ENCODE measurements at places on chromosomes 1 and 21.

DNA sequence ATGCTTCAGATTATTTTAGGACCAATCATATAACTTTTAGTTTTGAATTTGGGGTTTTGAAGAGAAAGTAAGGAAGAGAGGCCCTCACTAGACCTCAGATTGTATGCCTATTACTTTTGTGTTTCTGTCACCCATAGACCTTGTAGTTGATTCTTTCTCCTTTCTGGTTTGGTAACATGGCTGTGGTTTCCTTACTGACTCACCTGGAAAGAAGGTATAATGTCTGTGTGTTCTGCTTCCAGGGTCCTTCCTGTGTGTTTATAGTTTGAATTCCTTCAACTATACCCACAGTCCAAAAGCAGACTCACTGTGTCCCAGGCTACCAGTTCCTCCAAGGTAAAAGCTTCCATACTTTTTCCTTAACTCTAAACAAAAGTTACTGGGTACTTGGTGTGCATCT lies 8.1 kb downstream of the SLC44A3 start:
- DNase-seq: no peak

DNA sequence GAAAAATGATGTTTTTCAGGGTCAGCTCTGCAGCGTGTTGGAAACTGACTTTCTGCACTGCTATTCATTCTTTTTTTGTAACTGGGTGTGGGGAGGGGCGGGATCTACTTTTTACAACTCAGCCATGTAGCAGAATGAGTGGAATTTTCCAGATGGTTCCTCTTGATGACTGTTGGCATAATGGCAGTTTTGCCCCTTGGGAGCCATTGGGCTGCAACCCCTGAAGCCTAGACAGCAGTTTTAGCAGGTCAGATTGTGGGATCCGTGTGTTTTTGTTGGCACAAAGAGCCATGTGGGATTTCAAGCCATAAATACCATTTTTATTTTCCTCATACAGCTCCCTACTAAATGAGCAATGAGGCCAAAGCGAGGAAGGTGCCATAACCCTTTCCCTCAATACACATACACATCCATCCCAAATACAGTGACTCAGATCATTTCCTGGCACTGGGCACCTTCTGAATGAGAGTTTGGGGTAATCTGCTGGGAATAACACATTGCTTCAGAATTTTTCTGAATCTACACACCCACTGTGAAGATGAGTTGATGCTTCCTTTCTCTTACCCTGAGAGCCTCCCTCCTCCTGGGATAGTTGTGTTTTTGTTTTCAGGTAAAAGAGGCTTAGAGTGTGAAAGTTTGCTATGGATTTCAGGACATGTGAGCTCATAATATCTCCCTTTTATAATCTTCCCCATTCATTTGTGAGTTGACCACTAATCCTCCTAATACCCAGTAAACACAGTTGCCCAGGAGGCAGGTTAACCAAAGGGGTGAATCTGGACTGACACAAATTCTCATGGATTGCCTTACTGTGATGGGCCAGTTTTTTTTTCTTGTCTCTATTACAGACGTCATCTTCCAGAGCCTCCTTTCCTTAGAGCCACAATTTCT lies 13.1 kb downstream of the S100A10 start:
- no peak for DNase-seq

GRCh38 chr1:205837382-205837970 lies 12.5 kb downstream of the PM20D1 start:
- no peak for DNase-seq

DNA sequence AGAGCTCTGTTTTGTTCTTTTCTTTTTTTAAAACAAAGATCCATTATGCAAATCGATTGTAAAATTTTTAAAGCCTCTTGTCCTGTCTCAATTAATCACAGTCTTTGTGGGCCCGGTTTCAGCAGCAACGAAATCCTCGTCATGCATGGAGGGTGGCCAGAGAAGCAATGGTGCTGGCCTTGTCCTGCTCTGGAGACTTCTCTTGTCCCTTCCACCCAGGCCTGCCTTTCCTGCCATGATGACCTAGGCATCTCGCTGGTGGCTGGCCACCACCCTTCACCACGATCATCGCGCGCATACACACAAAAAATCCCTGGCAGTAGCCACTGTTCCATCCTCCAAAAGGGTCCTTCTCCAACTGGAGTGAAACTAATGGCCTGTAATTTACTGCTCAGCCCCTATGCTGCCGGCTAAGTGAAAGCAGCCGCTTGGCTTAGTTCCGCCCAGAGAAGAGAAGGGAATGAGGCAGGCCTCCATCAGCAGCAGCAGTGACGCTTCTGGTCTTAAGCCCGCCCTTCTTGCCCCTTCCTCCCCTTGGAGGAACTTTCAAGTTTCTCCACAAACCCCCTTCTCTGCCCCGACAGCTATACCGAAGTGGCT lies 309.5 kb downstream of the NPHP4 start:
- no peak for DNase-seq

DNA sequence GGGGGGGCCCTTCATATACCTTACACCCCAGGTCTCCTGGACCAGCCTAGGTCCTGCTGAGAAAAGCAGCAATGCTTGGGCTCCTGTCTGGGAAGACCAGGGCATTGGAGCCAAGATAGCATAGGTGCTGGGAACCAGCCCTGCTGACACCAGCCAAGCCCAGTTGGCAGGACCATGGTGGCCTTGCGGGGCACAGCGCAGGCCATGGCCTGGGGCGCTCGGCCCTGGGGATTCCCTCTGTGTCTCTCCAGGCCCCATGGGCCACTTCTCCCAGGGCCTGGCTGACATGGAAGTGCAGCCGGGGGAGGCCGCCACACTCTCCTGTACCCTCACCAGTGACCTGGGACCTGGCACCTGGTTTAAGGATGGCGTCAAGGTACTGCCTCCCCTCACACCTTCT lies 23.3 kb downstream of the IGFN1 start:
- DNase-seq: no peak

GRCh38 chr1:213899413-213899812 lies 88.4 kb upstream of the PROX1 start:
- DNase-seq: no peak

DNA sequence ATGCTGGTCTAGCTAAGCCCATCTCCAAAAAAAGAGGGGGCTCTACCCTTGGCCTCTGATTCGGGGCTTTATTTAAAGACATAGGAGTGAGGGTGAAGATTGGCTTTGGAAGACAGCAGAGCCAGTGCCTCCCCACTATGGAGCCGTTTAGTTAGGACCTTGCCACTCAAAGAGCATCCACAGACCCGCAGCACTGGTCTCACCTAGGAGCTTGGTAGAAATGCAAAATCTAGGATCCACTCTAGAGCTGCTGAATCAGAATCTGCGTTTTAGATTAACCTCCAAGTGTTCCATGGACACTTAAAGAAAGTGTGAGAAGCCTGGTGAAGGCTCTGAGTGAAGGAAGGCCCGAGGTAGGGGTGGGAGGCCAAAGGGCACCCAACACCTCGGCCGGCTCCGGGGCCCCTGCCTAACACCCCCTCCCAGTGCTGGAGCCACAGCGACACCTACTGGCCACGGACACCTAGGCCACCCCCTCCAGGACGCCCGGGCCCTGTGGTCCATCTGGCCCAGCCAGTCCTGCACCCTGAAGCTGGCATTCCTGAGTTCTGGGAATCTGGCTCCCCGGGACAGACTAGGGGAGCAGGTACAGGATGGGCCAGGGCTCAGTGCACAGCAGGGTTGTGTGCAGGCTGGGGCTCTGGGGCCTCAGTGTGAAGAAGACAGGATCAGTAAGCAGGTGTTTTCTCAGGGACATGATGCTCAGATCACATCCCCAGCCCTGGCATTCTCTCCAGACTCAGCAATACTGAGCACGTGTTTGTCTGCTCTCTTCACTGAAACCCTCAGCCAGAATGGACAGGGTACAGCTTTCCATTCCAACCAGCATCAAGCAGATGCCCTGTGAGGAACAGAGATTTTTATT lies 79.2 kb downstream of the TMEM53 start:
- no peak for DNase-seq

- DNase-seq: peak; percentile 49
Observed at GRCh38 chr1:246117066-246117791, 389.9 kb downstream of the SMYD3 start.

- no peak for DNase-seq
Observed at GRCh38 chr1:52662645-52663313, 29.8 kb downstream of the SHISAL2A start.

DNA sequence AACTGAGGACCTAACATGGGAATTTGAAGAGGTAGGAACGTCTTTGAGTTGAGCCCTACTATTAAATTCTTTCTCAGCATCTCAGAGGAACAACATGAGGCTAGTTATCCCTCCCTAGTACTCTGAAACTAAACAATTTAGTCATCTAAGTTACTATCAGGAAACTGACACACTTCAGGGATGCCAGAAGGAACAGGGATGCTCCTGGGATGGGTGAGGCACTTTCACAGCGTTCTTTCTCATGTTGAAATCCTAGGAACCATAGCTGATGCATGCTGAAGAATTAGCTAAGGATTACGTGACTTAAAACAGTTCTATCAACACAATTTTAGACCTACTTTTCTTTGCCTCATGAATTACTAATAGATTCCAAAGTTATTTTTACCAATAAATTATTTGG lies 1.8 kb upstream of the SPRR2G start:
- DNase-seq: no peak

All from GM12864 (cell line).